ENCODE measurements at places on chromosomes 13 and 19. TPM values are rescaled to one million over a fixed set of nuclear protein-coding genes. Genes with fewer than 3 reads are reported as not detected.

- peak; percentile 32 for DNase-seq
Measured at GRCh38 chr19:58003174-58003828, 681 bp upstream of the ZNF606 start.

DNA sequence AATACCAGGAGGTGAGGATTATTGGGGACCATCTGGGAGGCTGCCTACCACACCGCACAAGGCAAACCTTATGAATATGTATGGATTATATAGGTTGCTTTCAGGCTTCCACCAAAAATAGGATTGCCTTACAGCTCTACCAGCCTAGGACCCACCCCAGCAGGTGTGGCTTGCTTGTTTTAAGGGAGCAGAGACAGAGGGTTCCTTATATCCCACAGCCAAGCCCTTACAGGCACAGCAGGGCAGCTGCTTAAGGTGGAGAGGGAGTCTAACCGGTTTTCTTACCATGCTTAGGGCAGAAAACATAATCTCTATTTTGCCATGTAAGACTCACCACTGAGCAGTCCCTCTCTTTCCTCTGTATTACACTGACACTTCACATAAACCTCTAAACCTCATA, 16.1 kb upstream of the TTYH1 start:
- no peak for DNase-seq

Gene LRFN3
- total RNA-seq: 3.1 TPM

DNA sequence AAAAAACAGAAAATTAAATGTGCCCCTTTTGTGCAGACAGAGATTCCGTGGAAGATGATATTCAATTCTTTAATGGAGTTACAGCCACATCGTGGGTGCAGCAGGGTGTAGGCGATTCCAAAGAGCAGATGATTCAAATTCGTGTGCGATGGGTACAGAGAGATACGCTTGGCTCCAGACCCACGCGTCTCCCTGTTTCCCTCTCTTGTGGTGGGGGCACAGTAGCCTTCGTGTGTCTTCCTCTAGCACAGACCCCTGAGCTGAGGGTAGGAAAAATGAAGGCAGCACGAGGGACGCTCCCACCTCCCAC, 4.8 kb downstream of the TSPAN16 start:
- DNase-seq: no peak

DNA sequence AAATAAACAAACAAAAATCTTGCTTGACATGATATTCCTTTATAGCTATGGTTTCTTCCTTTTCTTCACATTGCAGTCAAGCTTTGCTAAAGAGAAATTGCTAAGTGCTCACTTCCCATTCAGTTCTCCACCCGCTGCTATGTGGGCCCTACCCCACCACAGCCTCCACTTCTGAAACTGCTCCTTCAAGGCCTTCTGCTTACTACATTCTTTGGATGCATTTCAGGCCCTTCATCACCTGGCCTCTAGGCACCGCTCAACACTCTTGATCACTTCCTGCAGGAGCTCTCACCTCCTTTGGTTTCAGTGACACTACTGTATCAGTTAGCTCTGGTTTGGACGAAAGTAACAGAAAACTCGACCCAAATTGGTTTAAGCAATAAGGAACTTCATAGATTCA, 72.4 kb downstream of the KLF5 start:
- no peak for DNase-seq

DNA sequence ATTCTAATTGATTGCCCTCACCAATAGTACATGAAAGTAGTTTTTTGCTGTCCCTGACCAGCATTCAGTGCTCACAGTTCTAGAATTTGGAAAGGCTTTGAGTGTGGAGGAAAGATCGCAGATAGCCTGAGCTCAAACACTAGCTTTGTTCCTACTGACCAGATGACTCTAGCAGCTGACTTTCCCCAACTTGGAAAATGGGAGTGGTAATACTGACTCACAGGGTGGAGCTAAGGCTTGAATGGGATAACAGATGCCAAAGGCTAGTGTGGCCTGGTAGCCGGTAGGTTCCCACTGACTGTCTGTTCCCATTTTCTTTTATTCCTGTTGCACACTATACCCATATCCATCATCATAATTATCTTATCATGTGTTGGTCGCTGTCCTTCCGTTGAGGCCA, 3.7 kb downstream of the ZSCAN22 start:
- DNase-seq: peak; percentile 83

- DNase-seq: no peak
Measured at GRCh38 chr13:35005051-35005450, 63.0 kb downstream of the NBEA start.

DNA sequence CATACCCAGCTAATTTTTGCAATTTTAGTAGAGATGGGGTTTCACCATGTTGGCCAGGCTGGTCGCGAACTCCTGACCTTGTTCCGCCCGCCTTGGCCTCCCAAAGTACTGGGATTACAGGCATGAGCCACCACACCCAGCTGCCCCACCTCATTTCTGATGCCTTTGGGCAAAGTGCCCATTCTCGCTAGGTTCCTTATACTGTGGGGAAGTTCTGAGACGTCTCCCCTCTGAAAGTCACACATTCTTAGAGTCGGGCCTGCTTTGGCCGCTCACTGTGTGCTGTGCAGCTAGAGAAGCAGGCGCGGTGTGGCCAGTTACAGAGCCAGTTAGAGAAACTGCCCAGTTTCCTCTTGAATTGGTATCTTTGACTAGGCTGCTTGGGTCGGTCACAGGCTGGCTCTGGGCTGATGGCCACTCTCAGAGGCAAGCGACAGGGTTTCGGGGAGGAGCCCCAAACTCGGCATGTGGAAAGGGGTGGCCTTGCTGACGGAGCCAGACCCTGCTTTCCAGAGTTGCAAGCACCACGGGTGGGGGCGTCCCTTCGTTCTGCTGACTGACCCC, 18.0 kb downstream of the PRAM1 start:
- no peak for DNase-seq

DNA sequence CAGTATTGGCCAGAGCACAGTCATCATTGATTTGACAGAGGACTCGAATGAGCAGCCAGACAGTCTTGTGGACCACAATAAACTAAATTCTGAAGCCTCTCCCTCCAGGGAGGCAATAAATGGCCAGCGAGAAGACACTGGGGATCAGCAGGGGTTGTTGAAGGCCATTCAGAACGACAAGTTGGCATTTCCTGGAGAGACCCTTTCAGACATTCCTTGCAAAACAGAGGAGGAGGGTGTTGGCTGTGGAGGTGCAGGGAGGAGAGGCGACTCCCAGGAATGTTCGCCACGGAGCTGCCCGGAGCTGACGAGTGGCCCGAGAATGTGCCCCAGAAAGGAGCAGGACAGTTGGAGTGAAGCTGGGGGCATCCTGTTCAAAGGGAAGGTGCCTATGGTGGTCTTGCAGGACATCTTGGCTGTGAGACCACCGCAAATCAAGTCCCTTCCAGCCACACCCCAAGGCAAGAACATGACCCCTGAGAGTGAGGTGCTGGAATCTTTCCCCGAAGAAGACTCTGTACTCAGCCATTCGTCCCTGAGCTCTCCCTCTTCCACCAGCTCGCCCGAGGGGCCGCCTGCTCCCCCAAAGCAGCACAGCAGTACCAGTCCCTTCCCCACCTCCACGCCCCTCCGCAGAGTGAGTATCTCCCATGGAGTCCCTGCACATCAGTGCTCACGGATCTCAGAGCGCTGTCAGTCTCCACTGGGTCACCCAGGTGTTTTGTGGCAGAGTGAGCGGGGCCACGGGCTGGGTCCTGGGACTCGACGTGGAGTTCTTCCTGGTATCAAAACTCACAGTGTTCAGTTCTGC, 6.9 kb downstream of the CHAF1A start:
- no peak for DNase-seq

GRCh38 chr13:43377973-43378372, 354.6 kb downstream of the DNAJC15 start:
- peak; percentile 6 for DNase-seq

GRCh38 chr13:93147946-93148345, 78.7 kb upstream of the GPC6 start:
- no peak for DNase-seq

DNA sequence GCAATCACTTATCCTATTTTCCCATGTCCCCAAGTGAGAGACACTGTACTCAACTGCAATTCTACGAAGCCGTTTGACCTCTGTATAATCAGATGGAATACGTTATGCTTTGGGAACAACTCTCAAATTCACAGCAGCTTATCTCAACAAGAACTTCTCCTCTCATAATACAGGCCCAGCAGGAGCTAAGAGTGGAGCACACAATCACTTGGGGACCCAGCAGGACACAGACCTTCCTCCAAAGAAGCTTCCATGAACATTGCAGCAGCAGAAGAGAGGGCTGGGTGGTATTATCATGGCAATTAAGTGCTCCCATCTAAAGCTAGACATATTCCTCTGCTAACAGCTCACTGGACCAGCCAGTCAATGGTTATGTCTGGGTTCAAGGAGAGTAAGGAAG, 428.3 kb upstream of the MIR17HG start:
- peak; percentile 2 for DNase-seq

Gene RFPL4A
- total RNA-seq: not detected

Gene ERICH6B
- total RNA-seq: not detected

DNA sequence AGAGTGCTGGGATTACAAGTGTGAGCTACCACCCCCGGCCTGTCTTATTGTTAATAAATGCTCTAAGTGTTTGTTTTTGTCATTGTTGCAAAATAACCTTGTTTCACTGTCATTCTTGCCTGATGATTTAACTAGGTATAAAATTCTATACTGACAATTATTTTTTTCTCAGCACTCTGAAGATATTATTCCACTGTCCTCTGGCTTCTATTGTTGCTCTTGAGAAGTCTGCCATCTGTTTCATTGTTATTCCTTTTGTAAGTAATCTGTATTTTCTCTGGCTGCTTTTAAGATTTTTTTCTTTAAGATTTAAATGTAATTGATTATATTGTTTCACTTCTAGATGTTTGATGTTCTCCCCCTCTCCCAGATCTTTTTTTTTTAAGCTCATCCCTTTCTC, 17.6 kb downstream of the ZNF420 start:
- DNase-seq: peak; percentile 8

GRCh38 chr19:33246709-33247440, 21.2 kb upstream of the SLC7A10 start:
- no peak for DNase-seq

Gene GARIN5A
- total RNA-seq: 0.66 TPM

- no peak for DNase-seq
Measured at GRCh38 chr13:39623466-39623865, 20.5 kb upstream of the LHFPL6 start.

Gene TMEM86B
- total RNA-seq: 1.3 TPM

Gene CLDN10
- total RNA-seq: not detected

DNA sequence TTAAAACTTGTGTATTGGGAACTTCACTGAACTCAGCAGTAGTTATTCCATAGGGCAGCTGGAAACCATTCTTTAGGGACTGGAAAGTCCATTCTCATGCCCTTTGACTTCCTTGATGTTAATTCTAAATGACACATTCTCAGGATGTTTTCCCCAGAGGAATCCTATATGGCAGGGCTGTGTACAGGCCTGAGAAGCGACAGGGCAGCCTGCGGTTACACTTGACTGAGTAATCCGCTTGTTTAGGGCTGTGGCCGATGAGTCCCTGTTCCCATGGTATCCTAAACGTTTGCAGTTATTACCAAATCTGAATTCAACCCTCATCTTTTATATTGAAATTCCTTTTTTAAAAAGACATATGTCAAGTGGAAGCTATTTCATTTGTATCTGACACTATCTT, 83.5 kb downstream of the COL4A2 start:
- DNase-seq: peak; percentile 96

DNA sequence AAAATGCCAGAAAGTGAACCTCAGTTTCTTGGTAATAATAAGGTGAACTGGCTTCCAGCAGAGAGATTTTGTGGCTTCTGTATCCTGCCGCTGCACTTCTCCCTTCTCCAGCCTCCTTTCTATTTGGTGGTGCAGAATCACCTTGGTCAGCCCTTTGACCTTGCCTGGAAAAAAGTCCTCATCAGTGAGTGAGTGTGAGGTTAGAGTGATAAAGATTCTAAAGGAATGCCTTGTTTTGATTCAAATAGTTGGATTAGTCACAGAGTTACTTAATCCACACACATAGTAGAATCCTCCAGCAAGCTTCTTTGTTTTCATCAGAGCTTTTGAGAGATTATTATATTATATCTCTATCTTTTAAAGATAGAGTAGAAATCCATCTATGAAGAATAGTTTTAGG, 140.9 kb downstream of the KCNRG start:
- peak; percentile 28 for DNase-seq

Gene ARHGAP33
- total RNA-seq: 2.3 TPM

GRCh38 chr13:67277581-67277980, 47.4 kb upstream of the PCDH9 start:
- peak; percentile 51 for DNase-seq

Gene NLRP4
- not detected for total RNA-seq

Gene SBK3
- 0.66 TPM for total RNA-seq

Gene ZNF730
- 1.0 TPM for total RNA-seq

GRCh38 chr19:7340959-7341837, 7.5 kb upstream of the ARHGEF18 start:
- DNase-seq: peak; percentile 71

Gene SYNE4
- total RNA-seq: under 0.01 TPM

- no peak for DNase-seq
Measured at GRCh38 chr13:81106348-81106747, 765.4 kb upstream of the SPRY2 start.

Gene ZNF43
- total RNA-seq: 3.1 TPM

GRCh38 chr13:30004204-30004603, 153.8 kb upstream of the UBL3 start:
- DNase-seq: no peak

- DNase-seq: no peak
Measured at GRCh38 chr13:93539914-93540313, 313.3 kb downstream of the GPC6 start.

DNA sequence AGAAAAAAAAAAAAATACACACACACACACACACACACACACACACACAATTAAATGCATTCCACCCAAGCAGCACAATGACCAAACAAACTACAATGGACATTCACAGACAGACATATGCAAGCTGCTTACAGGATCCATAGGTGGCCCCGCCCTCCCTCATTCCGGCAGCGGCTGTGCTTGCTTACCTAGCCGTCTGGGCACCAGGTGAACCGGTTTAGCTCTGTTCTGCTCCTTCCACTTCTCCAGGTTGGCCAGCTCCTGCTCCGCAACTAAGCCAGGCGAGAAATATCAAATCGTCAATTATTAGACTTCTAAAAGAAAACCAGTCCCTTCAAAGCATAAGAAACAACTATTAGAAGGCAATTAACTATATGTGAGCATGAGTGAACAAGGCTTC, 23.1 kb downstream of the EPSTI1 start:
- DNase-seq: no peak

Gene TNFSF11
- not detected for total RNA-seq

DNA sequence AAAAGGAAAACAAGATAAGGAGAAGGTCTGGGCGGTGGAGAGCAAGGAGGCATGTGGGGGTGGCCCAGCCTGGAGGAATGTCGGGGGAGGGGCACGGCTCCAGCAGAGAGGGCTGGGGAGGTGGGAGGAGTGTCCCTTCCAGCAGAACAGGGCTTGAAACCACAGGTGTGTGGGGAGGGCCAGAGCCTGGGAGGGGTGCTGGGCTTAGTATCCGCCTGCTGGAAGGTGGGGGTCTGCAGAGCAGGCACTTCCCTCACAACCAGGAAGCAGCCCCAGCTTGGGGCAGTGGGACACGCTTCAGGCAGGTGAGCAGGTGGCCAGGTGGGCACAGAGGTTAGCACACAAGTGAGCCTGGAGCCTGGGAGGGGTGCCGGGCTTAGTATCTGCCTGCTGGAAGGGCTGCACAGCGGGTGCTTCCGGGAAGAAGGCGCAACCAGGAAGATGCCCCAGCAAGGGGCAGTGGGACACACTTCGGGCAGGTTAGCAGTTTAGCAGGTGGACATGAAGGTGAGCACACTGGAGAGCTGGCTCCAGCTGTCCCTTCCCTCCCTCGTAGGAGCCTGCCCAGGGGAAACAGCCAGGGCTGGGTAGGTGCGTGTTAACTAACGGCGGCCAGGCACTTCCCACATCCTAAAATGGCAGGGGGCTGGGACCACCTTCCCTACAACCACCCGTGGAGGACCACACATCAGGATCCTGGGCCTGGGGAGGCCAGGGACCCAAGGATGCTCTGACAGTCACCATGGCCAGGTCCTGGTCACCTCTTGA, 3.0 kb downstream of the GAS6 start:
- peak; percentile 51 for DNase-seq

Gene RUBCNL
- total RNA-seq: 4.1 TPM

All from fibroblast of lung (primary cell).